ENCODE measurements at places on chromosomes 2 and 18.

DNA sequence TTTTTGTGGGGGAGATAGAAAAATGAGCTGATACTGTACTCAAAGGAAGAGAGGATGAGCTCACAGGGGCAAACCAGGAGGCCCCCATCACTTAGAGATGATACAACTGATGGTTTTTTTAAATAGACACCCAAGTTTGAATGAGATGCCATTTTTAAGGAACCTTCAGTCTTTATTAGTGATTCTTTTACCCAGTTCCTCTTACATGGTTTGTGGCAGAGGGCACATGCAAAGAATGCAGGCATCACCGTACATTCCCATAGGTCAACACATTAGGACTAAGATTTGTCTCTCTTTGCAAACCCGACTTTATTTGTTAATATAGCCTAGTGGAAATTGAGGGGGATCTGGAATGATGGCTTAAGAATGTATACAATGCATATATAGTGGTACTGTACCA is 250.9 kb downstream of the ASXL3 start:
- no peak for DNase-seq

DNA sequence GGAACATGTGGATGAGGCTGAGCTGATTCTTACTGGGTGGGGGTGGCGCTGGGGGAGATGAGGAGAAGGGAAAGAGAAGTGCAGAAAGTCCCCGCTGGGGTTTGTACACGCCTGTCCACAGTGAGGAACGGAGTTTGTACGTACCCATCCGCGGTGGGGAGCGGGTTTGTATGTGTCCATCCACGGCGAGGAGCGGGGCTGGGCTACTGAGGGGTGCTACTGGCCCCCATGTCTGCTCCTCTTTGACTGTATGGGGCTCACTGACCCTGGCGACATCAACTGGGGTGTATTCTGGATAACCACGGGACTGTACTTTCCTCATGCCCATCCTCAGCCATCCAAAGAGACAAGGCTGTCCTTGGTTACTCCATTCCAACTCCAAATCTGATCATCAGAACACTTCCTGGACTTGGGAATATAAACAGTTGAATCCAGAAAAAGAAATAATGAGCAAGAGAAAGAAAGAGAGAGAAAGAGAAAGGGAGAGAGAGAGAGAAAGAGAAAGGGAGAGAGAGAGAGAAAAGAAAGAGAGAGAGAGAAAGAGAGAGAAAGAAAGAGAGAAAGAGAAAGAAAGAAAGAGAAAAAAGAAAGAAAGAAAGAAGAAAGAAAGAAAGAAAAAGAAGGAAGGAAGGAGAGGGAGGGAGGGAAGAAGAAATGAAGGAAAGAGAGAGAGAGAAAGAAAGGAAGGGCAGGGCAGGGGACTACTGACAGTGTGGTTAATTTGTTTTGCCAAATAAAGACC is 21.0 kb downstream of the MAL start:
- DNase-seq: no peak

GRCh38 chr2:15577071-15577735 is 14.5 kb upstream of the DDX1 start:
- peak; percentile 95 for DNase-seq

GRCh38 chr2:144801325-144801724 is 281.4 kb upstream of the ZEB2 start:
- DNase-seq: no peak

DNA sequence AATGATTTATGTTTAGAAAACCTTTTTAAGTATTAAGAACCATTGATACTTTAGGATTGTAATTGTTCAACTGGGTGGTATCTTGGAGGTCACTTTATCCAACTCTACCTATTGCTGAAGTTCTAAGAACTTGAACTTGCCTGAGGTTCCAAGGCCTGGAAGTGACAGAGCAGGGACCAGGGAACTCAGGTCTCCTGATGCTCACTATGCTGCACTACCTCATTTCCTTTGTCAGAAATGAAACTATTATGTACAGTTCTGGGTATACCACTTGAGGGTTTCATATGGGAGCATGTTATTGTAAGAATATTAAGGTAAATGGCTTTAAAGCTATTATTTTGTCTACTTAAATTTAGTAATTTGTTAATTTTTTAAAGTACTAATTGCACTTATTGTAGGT is 3.0 kb downstream of the MBD5 start:
- no peak for DNase-seq

GRCh38 chr2:162073888-162074631 is at the start of gene DPP4:
TSS of gene DPP4 (minus strand) at chr2:162074215. CDS start at chr2:162073981, 234 bp downstream.
- DNase-seq: peak; percentile 39

DNA sequence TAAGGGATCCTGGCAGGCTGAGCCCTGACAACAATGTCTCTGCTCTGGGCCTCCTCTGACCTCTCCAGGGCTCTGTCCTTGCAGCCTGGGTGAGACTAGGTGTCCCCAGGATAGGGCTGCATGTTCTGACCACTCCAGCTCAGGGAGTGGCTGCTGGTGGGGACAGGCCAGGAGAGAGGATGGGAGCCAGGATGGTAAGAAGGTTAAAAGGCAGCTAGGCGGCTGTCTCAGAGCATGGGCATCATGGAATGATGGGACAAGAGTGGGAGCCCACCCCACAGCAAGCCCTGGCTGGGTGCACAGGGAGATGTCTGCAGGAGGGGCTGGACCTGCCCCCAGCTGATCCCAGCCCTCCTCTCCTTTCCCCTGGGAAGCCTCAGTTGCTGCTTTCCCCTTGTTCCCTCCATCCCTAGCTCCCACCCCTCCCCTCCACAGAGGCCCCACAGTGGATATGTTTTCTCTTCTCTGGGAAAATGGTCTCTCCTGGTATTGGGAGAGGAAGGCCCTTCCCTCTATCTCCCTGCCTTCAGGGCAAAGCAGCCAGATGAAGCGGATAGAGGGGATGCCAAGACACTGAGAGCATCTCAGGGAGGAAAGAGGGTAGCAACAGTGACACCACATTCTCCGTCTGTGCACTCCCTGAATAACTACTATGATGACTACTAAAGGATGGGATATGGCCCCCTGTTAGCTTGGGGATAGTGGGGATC is 334.3 kb downstream of the DYSF start:
- DNase-seq: peak; percentile 37

- DNase-seq: no peak
Observed at GRCh38 chr2:160294889-160295288, 94.8 kb upstream of the ITGB6 start.

DNA sequence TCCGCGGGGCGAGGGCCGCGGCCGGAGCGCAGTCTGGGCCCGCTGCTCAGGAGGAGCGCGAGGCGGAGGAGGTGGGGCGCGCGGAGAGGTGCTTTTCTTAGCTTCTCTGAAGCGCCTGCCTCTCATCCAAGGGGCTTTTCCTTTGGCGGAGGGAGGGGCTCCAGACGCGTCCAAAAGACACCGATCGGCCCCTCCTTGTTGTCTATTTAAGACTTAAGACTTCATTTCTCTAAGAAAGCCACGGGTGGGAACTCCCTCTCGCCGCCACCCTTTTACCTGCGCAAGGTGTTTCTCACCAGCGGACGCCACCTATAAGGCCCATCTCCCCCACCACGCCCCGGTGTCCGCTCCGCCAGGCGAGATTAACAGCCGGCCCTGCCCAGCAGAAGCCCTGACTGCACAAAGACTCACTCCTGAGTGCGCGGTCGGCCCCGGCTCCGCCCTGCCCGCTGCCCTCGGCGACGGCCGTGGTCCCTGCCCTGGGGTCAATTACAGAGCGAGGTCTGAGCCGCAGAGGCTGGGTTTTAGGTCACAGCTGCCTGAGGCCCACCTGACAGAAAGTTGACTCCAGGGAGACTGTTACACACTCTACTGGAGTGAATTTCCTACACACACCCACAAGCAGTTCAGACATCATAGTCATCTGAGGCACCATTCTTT is at the start of gene DSC2:
TSS of gene DSC2 (minus strand) at position 397 of the 660 bp plus-strand sequence. CDS start 450 bp downstream, outside the sequence.
- DNase-seq: peak; percentile 85

DNA sequence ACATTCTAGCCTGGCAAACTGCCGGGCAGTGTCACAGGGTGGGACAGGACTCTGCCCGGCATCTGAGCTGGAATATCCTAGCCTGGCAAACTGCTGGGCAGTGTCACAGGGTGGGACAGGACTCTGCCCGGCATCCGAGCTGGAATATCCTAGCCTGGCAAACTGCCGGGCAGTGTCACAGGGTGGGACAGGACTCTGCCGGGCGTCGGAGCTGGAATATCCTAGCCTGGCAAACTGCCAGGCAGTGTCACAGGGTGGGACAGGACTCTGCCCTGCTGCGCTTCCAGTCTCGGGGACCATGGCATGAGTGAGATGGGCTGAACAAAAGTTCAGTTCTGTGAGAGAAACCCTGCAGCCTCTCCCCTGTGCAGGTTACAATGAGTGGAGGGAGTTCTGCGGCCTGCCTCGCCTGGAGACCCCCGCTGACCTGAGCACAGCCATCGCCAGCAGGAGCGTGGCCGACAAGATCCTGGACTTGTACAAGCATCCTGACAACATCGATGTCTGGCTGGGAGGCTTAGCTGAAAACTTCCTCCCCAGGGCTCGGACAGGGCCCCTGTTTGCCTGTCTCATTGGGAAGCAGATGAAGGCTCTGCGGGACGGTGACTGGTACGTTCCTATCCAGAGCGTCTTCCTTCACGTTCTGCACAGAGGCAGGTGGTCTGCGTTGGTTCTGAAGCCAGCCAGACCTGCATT is 80.3 kb downstream of the TPO start:
- no peak for DNase-seq

GRCh38 chr2:86336675-86337243 is 667 bp downstream of the REEP1 start:
- peak; percentile 71 for DNase-seq

- DNase-seq: peak; percentile 66
Observed at GRCh38 chr2:129233751-129234406, 745.6 kb upstream of the RAB6C start.

GRCh38 chr2:10328670-10329579 is 26.2 kb downstream of the HPCAL1 start:
- DNase-seq: no peak

DNA sequence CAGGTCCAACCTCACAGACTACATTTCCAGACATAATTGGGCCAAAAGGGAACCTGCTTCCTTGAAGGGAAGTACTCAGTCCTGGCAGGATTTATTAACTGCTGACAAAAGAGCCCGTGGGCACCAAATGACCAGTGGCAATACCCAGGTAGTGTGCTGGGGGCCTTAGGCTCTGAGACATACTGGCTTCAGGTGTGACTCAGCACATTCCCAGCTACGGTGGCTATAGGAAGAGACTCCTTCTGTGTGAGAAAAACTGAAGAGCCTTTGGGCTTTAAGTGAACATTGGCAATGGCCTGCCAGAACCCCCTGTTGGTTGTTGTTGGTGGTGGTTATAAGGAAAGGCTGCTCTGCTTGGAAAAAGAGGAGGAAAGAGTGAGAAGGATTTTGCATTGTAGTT is 401.8 kb downstream of the KCNJ3 start:
- DNase-seq: no peak

DNA sequence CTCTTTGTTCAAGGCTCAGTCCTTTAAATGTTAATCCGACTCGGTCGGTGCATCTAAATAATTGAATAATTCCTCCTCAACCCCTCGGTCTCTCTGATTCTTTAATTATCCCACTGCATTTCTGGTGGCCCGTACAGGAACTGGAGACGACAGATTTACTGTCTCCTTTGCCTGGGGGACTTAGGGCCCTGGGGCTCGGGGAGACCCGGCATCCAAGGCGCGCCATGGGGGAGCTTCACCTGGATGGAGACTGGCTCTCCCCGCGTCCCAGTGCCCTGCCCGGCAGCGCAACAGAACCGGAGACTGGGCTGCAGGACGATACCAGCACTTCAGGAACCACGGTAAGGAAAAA is 47.7 kb upstream of the SELENOI start:
- DNase-seq: peak; percentile 28

GRCh38 chr2:62321380-62322289 is 125.7 kb downstream of the B3GNT2 start:
- peak; percentile 59 for DNase-seq

- no peak for DNase-seq
Observed at GRCh38 chr2:38454081-38454480, 77.0 kb upstream of the ATL2 start.

DNA sequence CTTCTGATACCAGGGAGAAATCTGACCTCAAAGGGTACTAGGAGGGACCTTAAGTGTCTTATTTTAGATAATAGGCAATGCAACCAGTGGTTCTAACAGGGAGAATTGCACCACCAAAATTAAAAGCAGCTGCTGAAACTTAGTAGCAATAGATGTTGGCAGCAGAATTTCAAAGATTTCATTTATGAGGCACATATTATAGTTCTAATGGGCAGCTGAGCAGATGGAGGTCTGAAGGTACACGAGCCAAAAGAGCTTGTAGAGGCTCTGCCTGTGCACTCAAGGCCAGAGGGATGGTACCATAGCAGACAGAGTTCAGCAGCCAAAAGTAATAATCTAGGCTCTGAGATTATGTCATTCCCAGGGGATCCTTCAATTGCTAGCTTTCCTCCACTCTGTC is 87.3 kb upstream of the NCKAP5 start:
- DNase-seq: no peak

DNA sequence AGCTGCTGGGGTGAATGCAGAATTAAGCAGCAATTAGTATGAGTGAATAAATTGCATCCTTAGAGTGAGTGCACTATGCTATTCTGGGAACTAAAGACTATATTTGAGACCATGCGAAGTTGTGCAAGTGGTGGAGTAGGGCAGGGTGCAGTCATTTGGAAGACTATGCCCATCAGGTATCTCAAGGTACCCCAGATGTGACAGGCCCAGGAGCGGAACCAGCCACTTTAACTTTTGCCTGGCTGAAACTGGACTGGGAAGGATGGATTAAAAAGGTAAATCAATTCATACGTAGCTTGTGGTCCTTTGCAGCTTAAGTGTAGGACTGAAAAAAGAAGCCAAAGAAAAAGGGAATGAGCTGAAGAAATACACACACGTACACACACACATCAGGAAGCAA is 1.7 kb downstream of the KYNU start:
- DNase-seq: no peak

GRCh38 chr2:177474301-177474700 is 81.7 kb downstream of the AGPS start:
- DNase-seq: no peak

DNA sequence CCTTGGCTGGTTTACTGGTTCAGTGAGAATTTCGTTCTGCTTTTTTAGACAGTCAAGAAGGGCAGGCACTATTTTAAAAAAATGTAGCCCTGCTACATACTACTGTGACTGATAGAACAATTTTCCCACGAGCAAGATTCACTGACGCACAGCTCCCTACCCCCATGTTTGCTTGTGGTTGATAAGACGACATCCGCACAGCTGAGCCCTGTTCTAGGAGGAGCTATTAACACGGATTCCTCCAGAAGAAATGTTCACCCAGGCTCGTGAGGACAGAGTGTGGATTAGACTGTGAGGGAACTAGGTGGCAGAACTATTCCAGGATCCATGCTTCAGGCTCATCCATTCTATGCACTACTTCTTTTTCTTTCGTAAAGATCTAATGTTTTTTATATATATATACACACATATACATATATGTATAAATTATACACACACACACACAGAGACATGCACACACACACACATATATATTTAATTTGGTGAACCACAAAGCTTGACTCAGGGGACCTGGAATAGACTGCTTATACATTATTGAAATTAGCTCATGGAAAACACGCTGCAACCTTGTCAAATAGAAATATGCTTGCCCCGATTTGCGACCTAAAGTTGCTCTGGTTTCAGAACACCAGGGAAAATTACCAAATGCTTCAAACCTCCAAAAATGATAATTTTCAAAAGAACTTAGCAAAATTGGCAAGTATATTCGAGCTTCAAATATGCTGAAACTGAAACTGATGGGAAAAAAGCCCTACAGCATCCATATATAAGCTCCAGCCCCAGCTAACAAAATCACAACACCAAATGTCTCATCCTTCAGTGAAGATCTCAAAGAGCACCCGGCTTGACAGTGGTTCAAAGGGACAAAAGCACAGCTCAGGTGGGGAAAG is 370.4 kb downstream of the SOCS6 start:
- DNase-seq: peak; percentile 59
